ENCODE measurements at places on chromosomes 5 and 9. TPM values are rescaled to one million over a fixed set of nuclear protein-coding genes. Genes with fewer than 3 reads are reported as not detected.

Gene SPACA9
- total RNA-seq: 3.1 TPM

Gene C9orf57
- not detected for total RNA-seq

Gene TMEM215
- not detected for total RNA-seq

Gene ADAMTSL1
- 26.1 TPM for total RNA-seq

Gene DMGDH
- total RNA-seq: 2.7 TPM

Gene LRRC19
- total RNA-seq: not detected

Gene CDC14B
- total RNA-seq: 22.8 TPM

Gene SPATA31A3
- not detected for total RNA-seq

Gene ANXA2R
- 2.4 TPM for total RNA-seq

Gene IRX1
- total RNA-seq: not detected

Gene MELK
- total RNA-seq: 6.0 TPM

Gene KIF4B
- total RNA-seq: under 0.01 TPM

Gene WHRN
- total RNA-seq: 2.3 TPM

Gene IRGM
- not detected for total RNA-seq

Gene FOXD4L5
- under 0.01 TPM for total RNA-seq

Gene TMOD1
- 0.57 TPM for total RNA-seq

Gene IL31RA
- total RNA-seq: 0.71 TPM

Gene RNF183
- not detected for total RNA-seq

Gene FOXI1
- not detected for total RNA-seq

Gene SLC6A3
- total RNA-seq: not detected

Gene TNIP1
- total RNA-seq: 60.0 TPM

All from smooth muscle cell of bladder (primary cell).